ENCODE measurements at places on chromosomes 2 and 18.

- no peak for DNase-seq
These were observed 177.5 kb downstream of the CD8B2 start for GRCh38 chr2:106664669-106665068.

DNA sequence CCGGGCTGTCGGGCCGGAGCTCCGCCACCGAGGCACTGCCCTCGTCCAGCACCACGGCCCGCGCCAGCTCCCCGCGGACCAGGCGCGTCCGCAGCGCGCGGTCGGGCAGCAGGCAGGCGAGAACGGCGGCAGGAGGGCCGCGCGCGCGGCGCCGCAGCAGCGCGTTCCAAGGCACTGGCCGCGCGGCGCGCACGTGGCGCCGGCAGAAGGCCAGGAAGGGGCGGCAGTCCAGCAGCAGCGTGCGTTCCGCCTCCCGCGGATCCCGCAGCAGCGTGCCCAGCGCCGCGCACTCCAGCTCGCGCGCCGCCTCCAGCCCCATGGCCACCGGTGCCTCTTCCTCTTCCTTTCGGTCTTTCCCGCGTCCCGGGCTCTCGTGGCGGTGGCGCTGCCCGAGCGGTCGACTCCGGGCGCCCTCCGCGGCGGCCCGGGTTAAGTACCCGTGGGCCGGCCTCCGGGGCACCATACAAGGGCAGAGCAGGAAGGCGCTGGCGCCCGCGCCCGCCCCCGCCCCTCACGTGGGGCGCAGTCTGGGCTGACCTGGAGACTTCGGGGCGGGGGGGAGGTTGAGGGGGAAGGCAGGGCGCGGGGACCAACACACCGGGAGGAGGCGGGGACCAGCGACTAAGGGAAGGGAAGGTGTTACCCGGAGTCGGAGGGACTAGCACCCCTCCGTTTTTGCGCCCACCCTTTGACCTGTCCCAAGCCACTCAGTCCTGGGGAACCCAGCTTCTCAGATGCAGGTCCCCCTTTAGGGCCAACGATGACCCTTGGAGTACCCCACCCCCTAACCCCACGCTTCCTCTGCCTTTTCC, at the start of gene DUSP2:
Gene DUSP2, minus strand, starts transcription at position 405 of the 812 bp plus-strand sequence. Its CDS starts 86 bp downstream, at position 319.
- DNase-seq = peak; percentile 86

- DNase-seq = no peak
These were observed 1090.2 kb upstream of the PIK3C3 start for GRCh38 chr18:40864846-40865245.

DNA sequence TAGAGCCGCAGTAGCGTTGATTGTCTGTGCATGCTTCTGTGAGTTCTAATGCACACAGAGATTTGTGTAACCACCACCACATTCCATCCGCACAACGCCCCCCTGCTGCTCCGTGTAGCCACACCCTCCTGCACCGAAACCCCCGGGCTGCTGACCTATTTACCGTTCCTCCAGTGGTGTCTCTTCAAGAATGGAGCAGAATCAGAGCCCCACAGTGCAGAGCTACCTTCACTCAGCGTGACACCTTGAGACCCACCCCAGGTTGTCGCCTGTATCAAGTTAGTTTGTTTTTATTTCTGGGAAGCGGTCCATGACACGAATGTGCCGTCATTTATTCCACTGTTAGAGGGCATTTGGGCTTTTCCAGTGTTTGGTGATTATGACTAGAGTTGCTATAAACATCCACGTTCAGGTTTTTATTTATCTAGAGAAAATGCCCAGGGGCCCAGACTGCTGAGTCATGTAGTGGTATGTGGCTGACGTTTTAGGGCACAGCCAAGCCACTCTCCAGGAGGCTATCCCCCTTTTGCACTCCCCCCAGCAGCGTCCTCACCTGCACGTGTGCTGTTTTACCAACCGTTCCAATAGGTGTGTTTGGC, 266.8 kb downstream of the NDUFA10 start:
- no peak for DNase-seq

GRCh38 chr2:10285191-10285555, 17.5 kb upstream of the HPCAL1 start:
- DNase-seq = no peak

- no peak for DNase-seq
These were observed 26.6 kb upstream of the PLB1 start for GRCh38 chr2:28469304-28469703.

DNA sequence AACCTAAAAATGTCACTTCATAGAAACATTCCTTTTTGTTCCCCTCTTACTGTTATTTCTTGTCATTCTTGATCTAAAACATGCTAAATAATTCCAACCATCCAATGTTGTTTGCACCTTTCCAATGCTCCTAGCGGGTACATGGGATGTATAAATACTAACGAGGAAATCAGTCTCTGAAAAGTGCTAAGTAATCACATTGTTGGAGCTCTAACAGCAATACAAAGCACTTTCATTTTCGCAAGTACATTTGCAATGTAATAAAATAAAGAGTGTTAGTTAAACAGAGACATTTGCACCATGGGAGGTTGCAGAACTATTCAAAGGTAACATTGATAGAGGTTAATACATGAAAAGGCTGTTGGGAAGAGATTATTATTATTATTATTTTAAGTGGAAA, 286.2 kb upstream of the ACVR2A start:
- DNase-seq = no peak

- no peak for DNase-seq
These were observed 11.3 kb downstream of the NT5C1B start for GRCh38 chr2:18578033-18578432.

- no peak for DNase-seq
These were observed 134.5 kb downstream of the NCK2 start for GRCh38 chr2:105879106-105879802.

GRCh38 chr2:222606306-222606705, 49.6 kb downstream of the FARSB start:
- no peak for DNase-seq

DNA sequence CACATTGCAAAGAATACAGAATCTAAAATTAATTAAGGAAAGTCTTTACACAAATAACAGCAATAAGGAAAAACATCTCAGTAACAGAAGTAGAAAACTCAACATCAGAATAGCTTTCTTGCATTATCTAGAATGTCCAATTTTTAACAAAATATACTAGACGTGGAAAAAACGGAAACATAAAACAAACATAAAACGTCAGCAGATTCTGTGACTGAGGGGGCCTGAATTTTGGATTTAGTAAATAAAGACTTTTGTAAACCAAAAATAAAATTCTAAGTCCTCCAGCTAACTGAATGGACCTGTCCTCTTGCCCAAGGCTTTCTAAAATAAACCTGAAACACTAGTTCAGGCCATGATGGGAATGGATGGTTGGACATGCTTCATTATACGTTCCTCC, 773.5 kb upstream of the LRRTM1 start:
- DNase-seq = no peak

GRCh38 chr2:238024986-238025385, 35.8 kb upstream of the SCLY start:
- DNase-seq = no peak

DNA sequence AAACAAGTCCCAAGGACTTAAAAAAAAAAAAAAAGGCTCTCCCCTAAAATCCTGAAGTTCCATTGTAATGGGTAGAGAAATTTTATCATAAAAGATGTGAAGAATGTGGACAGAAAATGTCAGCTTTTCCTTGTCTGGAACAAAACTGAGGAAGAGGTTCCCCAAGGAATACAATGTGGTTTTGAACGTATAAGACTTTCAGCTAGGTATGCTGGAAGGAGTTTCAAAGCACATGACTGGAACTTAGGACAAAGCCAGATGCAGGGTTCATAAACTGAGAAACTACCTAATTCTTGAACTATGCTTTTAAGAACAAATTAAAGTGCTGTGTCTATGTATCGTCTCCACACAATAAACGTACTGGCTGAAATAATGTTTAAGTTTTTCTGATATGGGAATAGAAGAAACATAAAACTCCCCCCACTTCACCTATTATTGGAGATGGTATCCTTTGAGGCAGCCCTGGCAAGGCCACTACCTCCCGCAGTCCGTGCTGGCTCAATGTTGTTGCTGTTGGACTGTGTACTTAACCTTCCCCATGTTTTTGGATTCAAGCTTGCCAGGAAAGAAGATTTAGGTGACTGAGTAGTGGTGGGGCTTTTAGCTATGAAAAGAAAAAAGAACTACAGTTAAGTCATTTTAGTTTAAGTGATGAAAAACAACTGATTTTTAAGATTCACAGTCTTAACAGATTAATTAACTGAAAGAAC, 84.2 kb upstream of the DNER start:
- DNase-seq = no peak

- no peak for DNase-seq
These were observed 789 bp upstream of the TGFA start for GRCh38 chr2:70554338-70554892.

GRCh38 chr18:69727912-69728572, 219.6 kb downstream of the CD226 start:
- no peak for DNase-seq

DNA sequence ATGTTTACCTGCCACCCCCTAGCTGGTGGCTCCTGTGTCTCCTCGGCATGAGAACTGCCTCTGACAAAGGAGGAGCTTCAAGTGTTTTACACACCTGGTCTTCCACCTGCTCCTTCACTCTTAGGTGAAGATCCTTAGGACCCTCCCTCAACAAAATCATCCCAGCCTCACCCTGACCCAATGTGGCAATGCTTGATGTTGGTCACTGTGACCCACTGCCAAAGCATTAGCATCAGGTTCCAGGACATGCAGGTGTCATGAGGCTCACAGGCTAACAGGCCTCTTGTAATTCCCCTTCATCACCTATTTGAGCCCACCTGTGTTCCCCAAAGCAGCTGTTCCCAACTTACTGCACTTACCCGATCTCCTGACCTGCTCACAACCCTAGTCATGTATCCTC, 9.8 kb downstream of the FZD5 start:
- no peak for DNase-seq

DNA sequence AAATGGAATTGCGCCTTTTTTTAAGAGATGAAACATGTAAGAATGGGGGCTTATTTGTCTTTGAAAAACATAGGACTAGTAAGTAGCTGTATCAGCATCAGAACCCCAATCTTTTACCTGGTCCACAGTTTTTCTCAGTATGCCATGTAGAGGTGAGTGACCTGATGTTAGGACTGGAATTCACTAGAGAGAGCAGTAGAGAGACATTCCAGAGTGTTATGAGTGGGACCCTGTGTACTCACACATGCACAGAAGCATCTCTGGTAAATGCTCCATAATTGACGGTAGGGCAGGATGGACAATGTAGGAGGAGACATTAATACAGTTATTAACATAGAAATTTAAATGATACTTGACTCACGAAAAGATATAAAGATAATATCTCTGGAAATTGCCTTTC, 1.4 kb upstream of the GALNT13 start:
- DNase-seq = no peak

- no peak for DNase-seq
These were observed 1.7 kb downstream of the PFN4 start for GRCh38 chr2:24121469-24121868.

DNA sequence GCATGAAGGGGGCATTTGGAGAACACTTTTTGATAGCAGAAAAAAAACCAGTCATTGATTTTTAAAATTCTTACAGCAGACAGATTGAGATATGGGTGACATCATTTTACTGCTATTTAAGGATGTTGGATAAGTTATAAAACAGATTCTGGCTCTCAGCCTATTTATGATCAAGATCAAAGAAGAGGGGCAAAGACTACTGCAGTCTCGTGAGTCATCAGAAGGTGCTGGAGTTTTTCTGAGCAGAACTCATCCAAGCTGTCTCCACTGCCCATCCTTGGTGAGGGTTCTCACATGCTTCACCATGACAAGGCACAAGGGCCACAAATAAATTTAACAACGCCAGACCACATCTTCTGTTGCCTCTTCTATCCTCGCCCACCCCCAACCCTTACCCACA, 58.8 kb downstream of the ST6GAL2 start:
- no peak for DNase-seq

GRCh38 chr2:40213071-40213470, 238.8 kb downstream of the SLC8A1 start:
- no peak for DNase-seq

DNA sequence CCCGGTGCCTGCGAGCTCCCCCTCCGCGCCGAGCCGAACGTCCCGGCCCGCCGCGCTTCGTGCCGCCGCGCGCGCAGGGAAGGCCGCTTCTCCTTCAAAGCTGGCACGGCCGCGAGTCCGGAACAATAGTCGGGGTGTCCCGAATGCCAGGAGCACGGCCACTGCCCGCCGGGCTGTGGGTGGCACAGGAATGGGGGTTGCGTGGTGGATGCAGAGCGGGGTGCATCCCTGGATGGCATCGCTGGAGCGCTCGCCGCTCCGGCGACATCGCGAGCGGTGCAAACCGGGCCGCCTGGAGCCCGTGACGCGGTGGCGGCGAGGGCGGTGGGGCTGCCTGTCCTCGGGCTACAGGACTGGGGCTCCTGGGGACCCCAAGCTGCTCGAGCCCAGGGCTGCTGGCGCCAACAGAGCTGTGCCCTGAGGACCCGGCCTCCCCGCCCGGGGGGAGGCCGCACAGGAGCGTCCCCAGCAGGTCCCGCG, 1.1 kb upstream of the SATB2 start:
- DNase-seq = no peak

DNA sequence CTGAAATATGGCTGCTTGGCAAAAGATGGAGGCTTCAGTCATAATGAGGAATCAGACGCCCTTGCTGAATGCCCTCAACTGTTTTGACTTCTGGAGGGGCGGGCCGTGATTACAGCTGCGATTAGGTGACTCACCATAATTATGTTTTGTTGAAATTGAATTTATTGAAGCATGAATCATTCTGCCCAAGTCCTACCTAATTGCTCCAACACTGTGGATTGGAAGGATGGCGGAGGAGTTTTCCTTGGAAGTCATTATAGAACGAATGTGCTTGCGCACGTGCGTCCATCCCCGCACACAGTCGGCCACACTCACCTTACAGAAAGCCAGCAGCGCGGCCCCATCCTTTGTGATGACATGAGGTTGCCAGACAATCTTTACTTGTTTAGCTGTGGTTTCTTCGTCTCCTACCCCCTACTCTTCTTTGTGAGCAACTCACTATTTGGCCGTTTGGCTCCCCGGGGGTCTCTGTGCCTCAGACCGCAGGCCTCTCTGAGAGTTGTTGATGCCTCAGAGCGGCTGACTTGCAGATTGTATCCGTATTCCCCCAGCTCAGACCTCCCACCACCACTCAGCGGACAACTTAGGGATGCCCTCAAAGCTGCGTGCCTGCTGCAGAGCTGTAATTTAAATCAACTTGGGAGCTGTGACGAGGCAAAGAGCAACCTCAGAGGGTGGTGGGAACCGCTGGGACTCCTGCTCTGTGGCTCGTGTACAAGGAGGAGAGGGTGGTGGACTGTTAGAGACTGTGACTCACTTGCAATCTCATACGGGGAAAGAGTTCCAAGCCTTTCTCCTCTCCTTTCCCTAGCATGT, 513.4 kb downstream of the TNS1 start:
- DNase-seq = no peak

- DNase-seq = no peak
These were observed 451.4 kb upstream of the ST6GAL2 start for GRCh38 chr2:107337209-107337898.

DNA sequence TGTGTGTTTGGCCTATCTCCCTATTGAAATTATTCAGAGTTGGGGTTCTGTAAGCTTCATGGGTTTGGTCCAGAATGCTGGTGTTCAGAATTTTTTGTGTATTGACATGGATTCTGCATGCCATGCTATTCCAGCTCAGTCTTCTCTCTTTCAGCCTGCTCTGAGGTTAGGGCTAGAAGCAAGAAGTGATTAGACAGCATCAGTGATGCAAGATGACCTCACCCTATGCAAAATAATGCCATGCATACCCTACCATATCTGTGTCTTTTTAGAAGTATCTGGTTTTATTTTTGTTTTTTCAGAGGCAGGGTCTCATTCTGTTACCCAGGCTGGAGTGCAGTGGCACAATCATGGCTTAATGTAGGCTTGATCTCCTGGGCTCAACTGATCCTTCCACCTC, 175.6 kb upstream of the SKOR2 start:
- no peak for DNase-seq
